ENCODE measurements at places on chromosomes 2 and 18. TPM values are rescaled to one million over a fixed set of nuclear protein-coding genes. Genes with fewer than 3 reads are reported as not detected.

DNA sequence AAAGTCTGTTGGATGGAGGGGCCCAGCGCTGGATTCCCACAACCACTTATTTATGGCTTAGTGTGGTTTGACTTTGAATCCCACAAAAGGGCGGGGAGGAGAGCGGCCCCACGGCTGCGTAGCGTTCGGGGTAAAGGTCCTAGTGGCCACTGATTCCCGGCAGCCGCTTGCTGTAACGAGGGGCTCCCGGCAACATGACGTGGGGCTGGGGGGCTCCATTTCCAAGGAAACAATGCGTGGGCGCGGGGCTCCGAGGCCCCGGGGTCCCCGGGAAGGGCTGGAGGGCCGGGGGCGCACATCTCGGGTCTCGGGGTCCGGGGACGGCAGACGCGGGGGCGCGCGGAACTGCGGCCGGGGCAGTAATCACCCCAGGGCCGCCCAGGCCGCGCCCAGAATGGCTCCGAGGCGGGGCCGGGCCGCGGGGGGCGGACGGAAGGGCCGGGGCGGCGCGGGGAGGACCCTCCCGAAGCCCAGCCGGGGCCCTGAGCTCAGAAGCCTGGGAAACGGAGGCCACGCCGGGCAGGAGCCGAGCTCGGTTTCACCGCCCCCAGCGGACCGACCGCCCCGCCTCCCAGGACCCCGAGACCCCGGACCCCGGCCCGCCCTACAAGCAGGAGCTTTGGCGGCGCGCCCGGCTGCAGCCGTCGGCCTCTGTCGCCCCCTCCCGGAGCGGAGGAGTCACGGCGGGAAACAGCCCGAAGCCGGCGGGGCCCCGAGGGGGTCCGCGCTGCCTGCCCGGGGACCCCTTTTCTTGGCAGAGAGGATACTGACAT, 11.9 kb upstream of the MLPH start:
- peak; percentile 81 for DNase-seq

- DNase-seq, result no peak
Observed at GRCh38 chr2:128573531-128573930, 254.9 kb upstream of the HS6ST1 start.

ARHGAP25 gene
- total RNA-seq, result 4.5 TPM

- DNase-seq, result no peak
Observed at GRCh38 chr2:235928751-235929370, 239.3 kb downstream of the GBX2 start.

- no peak for DNase-seq
Observed at GRCh38 chr2:199932312-199932855, 21.3 kb downstream of the C2orf69 start.

PIEZO2 gene
- 13.8 TPM for total RNA-seq

GRCh38 chr2:149430743-149431736, 100.7 kb downstream of the LYPD6 start:
- no peak for DNase-seq

DNA sequence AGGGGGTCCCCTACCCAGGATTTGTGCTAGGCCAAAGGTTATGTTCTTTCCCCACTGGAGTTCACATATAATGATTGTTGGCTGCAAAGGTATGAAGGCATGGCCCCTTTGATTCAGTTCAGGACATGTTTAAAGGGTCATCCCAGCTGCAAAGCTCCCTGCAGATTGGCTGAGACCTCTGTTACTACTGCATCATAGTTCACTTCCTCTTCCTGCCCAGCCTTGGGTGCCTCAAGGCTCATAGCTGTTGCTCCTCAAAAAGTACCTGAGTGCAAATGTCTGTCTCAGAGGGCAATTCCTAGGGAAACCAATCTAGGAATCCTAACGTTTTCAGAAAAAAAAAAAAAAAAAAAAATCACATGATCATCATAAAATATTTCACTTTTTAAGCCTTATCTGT, 125.1 kb downstream of the ATL2 start:
- DNase-seq, result no peak

DNA sequence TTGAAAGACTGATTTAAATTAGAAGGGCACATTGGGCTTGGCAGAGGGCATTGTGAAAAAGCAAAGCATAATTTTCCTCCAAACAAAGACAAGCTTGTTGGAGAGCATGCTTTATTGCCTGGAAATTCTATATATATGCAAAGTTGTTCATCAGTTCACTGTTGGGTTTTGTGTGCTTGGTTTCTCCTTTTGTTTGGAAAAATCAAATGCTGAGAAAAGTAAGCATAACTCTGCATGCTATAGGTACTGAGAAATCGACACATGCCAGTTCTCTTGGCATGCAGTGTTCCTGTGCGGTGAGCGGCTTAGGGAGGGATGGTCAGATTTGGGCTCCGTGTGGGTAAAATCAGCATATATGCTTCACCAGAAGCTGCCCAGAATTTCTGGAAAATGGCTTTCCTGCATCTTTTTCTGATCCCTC, 161.0 kb downstream of the RAPGEF4 start:
- DNase-seq, result no peak

GRCh38 chr18:55272510-55273243, 313.4 kb upstream of the CCDC68 start:
- DNase-seq, result no peak

Data from thyroid gland (tissue), 4 donors.